ENCODE measurements at places on chromosomes 2 and 18.

DNA sequence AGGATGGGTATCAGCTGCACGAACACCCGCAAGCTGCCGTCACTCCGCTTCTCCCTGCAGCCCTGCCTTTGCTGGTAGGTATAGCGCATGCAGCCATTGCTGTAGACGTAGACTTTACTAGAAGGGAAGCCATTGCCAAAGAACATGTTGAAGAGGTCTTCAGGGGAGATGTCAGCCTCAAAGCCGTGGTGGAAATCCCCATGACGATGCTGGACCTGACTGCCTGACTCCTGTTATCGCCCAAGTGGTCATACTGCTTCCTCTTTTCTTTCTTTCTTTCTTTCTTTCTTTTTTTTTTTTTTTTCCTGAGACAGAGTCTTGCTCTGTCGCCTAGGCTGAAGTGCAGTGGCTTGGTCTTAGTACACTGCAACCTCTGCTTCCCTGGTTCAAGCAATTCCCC, 68.7 kb upstream of the SPRED2 start:
- DNase-seq, result no peak

DNA sequence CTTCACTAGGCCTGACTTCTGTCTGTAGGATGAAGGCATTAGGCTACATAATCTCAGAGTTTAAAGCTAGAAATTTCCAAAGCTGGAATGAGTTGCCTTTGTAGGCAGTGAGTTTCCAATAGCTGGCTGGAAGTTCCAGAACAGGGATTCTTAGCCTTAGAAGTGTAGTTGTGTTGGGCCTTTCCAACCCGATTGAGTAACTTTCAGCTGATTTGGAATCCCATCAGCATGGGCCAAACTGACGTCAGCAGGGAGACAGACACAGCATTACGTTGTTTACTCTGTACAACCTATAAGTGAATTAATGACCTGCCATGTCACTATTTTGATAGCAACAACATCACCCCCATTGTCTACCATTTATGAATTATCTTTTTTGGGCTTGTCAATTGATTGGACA, 56.9 kb downstream of the SETBP1 start:
- no peak for DNase-seq

GRCh38 chr2:199596549-199596948, 138.8 kb upstream of the SATB2 start:
- no peak for DNase-seq

DNA sequence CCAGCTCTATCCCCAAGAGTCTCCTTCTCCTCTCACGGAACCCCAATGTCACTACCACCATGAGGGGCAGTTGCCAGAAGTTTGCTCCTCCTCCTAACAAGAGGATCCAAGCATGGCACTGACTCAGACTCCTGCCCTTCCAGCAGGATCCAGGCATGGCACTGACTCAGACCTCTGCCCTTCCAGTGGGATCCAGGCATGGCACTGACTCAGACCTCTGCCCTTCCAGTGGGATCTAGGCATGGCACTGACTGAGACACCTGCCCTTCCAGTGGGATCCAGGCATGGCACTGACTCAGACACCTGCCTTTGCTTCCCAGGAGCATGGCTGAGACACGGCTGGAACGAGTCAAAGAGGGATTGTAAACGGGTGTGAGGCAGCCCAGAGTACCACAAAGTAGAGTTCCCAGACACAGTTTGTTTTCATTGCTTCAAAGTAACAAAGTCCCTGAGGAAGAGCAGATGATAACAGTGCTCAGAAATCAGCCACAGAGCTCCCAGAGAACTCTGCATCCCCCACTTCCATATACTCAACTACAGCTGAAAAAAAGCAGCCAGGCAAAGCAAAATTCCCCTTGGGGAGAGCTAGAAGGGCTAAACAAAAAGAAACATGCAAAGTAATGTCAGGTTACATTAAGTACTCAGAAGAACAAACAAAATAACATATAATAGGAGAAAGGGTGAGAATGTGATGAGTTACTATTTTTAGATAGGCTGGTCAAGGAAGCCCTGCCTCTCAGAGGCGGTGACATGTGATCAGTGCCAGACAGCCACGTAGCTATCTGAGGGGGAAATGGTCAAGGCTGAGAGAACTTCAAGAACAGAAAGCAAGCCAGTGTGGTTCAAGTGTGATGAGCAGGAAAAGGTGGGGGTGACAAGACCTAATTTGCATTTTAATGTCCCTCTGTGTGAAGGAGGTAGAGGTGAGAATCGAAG, 3.0 kb downstream of the BUB1 start:
- no peak for DNase-seq

DNA sequence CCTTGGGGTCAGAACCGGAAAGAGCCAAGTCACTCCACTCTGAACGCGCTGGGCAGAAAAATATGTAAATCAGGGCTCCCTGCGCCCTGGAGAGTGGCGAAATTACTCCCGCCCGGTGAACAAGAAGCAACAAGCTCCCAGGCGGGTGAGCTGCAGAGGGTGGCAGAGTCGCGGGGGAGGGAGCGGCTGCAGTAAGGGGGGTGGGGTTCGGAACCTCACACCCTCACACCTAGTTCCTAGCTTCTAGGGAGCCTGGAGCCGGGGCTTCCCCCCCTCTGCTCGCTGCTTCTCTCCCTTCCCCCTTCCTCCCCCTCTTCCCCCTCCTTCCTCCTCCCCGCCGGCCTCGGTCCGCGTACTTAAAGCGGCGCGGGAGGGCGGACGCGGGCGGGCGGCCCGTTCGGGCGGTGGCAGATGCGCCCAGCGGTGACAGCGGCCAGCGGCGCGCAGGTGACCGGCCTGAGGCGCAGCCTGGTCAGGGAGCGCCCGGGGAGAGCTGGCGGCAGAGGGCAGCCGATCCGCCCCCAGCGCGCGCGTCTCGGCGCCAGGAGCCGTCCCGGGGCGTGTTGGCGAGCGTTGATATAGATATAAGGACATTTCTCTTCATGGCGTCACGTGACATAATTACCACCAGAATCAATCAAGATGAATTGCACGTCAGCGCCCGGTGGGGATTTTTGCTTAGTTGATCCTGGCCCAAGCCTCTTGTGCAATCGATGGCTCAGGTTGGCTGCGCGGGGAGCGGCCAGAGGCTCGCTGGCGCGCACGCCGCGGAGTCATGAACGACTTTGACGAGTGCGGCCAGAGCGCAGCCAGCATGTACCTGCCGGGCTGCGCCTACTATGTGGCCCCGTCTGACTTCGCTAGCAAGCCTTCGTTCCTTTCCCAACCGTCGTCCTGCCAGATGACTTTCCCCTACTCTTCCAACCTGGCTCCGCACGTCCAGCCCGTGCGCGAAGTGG, at the start of gene HOXD11:
Gene HOXD11 (plus strand): TSS at position 700 of the 959 bp plus-strand sequence. CDS start 76 bp downstream, at position 776.
- DNase-seq, result no peak

- DNase-seq, result no peak
Measured at GRCh38 chr2:195413944-195414343, 243.1 kb upstream of the SLC39A10 start.

- DNase-seq, result no peak
Measured at GRCh38 chr18:25929787-25930186, 160.6 kb downstream of the SS18 start.

- no peak for DNase-seq
Measured at GRCh38 chr2:214503568-214503967, 92.7 kb downstream of the VWC2L start.

DNA sequence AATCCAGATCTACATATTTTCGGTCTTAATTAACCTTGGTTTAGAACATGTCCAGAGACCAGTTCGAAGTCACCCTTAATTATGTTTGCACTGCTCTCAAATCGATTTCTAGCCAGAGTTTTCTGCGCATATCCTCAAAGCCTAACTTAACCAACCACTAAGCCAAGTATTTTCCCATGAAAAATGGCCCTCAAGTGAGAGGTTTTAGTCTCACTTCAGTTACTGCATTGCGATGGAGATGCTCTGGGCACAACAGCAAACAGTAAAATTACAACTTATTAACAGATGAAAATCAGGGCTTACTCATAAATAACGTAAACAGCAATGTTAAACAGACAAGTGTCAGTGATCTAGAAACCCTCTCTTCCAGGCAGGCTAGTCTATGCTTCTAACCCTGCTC, 4.5 kb downstream of the RTN4 start:
- DNase-seq, result no peak

DNA sequence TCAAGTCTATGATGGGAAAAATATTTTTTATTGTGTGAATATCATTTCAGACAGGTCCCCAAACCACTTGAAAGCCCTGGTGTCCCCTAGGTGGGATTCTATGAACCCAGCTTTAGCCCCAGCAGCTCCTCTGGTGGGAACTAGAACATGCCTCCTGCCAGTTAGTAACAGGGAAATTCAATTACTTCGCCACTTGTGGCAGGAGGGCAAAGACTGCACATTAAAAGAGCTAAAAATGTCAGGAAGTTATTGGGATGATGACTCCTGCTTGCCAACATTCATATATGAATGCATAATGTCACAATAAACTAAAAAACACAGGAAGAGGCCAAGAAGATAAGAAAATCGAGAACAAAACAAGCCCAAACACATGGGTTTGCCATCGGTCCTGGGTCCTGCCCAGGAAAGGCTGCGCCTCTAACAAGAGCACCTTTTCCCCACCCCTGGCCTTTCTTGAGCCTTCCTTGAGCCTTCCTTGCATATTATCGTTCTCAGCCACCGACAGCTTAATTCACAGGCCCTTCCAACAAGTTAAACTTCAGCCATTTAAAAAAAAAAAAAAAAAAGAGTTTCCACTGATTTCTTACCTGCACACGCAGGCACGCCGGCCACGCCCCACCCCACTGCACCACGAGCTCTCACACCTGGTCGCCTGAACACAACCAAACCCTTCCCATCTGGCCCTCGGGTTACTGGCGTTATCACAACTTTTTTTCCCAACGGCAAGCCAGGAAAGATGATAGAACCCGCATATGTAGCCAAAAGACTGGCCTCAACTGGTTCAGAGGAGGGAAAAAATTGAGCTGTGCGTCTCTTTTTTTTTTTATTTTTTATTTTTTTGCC, 23.4 kb downstream of the BCL11A start:
- no peak for DNase-seq

DNA sequence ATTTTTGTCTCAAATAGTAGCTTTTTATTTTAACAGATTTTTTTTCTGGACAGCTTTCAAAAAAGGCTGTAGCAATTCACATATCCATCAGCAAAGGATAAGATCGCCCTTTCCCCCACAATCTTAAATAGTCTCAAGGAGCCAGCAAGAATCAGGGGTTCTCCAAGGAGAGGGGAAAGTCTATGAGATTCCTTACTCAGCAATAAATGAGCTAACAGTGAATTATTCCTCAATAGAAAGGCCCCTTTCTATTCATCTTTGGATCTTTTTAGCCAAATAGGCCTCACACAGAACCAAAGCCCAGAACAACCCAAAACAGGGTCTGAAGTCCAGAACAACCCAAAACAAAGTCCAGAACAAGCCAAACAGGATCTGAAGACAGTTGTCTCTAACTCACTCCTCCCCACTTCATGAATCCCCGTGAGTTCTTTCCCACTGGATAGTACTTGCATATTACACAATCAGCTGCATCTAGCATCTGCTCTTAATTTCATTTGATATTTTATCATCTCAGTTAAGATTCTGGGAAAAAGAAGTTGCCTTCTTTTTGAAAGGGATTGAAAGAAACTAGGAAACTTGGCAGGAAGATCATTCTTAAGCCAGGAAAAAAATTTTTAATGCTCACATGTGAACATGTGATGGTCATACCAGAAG, 3.4 kb upstream of the DHRS9 start:
- DNase-seq, result no peak

GRCh38 chr2:126874961-126875360, 23.7 kb upstream of the TEX51 start:
- DNase-seq, result no peak

DNA sequence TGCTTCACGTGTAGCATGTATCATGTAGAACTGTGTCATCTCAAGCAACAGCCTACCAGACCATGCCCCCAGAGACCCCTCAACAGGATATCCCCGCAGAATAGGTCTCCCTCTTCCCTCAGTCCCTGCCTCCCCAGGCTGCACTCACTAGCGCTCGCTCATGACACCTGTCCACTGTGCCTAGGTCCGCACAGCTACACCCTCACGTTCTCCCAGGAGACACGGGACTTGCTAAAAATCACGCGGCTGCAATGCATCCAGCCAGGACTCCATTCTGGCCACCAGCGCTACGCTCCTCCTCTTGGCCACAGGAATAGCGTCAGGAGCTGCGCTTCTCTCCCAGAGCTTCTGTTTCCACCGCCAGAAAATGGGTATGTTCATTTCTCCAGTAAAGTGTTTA, 2.5 kb downstream of the PXDN start:
- DNase-seq, result no peak

DNA sequence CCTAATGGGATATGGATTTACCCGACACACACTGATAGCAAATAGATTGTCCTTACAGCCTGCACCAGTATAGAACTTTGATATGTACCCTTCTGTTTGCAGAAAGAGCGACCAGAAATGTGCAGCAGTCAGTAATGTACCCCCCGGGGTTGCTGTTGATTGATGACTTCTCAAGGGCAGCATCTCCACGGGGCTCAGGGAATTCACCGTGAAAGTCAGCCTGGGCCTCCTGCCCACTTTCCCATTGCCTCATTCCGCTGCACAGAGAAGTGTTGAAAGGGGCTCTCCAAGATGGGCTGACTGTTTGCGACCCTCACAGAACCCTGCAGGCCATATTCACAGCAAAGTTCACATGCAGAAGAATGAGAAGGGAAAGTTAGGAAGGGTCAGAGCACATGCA, 241.3 kb downstream of the PRKCE start:
- DNase-seq, result no peak

- DNase-seq, result no peak
Measured at GRCh38 chr2:174914853-174915760, 90.1 kb downstream of the CHN1 start.

DNA sequence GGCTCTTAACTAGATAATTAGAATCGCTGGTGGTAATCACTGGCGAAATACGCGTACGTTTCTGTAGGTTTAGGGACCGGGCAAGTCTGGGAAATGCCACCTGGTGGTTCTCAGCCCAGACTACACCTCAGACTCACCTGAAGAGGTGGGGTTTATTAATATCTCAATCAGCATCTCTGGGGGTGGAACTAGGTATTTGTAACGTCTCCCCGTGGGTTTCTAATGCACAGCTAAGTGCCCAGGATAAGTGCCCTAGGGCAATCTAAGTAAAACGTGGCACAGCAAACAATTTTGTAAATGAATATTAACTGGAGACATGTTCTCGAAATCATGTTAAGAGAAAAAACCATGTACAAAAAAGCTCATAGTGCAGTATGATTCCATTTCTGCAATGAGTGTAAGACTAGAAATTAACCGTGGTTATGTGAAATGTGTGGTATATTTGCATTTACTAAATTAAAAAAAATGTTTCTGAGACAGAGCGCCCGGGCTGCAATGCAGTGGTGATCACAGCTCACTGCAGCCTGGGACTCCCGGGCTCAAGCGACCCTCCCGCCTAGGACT, 760 bp upstream of the CNOT11 start:
- no peak for DNase-seq
